ENCODE measurements at places on chromosomes 1 and 21.
A peak's percentile ranks its signal among the peaks of the same experiment; 100 is the strongest.

DNA sequence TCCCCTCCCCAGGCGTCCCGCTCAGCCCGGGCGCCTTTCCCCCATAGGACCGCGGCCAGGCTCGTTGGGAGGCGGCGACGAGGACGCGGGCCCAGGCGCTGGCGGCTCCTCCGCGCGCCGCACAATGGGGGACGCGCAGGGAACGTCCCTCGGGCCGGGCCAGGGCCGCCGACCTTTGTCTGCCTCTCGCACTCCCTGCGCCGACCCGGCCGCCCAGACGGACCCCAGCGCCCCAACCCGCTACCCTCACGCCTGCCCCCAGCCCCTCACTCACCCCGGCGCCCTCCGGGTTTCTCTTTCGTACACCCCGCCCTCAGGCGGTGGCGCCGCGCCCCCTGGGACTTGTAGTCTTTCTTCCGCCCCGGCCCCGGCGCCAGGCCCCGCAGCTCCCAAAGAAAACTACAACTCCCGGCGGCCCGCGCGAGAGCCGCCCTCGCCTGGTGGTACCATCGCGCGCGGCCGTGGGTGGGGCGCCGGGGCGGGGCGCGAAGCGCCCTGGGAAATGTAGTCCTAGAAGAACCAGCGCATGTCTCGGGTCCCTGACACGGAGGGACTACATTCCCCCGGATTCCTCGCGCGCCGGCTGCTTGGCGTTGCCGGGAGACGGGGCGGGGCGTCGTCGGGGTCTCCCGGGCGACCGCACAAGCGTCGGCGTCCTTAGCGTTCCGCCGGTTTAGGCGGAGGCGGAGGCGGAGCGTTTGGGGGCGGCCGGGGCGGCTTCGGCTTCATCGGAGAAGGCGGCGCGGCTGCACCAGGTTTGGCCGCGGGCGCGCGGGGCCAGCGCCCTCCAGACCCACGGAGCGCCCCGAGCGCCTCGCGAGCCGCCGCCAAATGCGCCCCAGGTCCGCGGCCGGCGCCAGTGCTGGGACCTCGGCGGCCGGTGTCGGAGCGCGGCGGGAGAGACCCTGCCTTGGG is at the start of gene C1orf159:
Gene C1orf159 (minus strand): TSS at position 304 of the 915 bp plus-strand sequence. CDS start 24,546 bp downstream, outside the sequence.
- peak; percentile 98 for DNase-seq

- peak; percentile 78 for DNase-seq
These were observed 3.1 kb upstream of the BLACAT1 start for GRCh38 chr1:205458777-205459566.

GRCh38 chr1:17239420-17239819 is 9.5 kb upstream of the PADI3 start:
- DNase-seq = peak; percentile 98

GRCh38 chr1:232529747-232530146 is 100.2 kb downstream of the SIPA1L2 start:
- DNase-seq = peak; percentile 27

GRCh38 chr1:205262731-205263171 is 35.0 kb downstream of the TMCC2 start:
- peak; percentile 52 for DNase-seq

- DNase-seq = no peak
These were observed 1089.8 kb upstream of the NCAM2 start for GRCh38 chr21:19908390-19908789.

- DNase-seq = no peak
These were observed 843.2 kb downstream of the AMY1C start for GRCh38 chr1:104592926-104593325.

DNA sequence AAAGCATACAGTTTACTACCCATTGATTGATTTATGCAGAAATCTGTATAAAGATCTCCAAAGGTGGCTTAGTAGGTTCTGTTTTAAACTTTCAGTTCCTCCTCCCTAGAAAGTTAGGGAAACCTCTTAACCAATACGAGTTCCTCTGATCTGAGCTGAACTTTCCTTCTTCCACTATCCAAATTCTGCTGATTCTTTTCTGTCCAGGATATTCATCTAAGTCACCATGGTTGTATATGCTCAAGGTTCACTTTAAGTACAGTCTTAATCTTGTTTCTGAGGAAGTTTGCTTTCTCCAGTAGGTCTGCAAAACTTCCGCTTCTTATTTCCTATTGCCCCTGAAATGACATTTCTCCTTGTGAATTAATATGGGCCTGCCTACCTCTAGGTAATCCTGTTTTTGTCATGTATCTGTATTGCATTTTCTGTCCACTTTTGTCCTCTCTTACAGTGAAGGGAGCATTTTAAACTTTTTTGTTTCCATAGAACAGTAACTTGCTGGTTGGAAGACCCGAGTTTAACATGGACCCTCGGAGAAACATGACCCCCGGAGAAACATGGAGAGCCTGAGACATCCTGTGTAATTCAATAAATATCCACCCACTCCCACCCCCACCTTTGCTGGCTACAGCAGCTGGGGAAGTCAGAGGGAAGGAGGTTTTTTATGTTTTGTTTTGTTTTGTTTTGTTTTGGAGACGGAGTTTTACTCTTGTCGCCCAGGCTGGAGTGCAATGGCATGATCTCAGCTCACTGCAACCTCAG is 16.7 kb upstream of the TUT4 start:
- peak; percentile 13 for DNase-seq

GRCh38 chr1:178282949-178283367 is 189.1 kb downstream of the RASAL2 start:
- peak; percentile 92 for DNase-seq

GRCh38 chr1:1554926-1555915 is 14.8 kb upstream of the TMEM240 start:
- DNase-seq = peak; percentile 91

GRCh38 chr1:210412240-210412639 is 83.5 kb downstream of the HHAT start:
- no peak for DNase-seq

- DNase-seq = no peak
These were observed 200.9 kb downstream of the LTN1 start for GRCh38 chr21:28791595-28792282.

- no peak for DNase-seq
These were observed 98.3 kb upstream of the FMN2 start for GRCh38 chr1:239993366-239993765.

GRCh38 chr1:41617336-41617735 is 132.9 kb upstream of the EDN2 start:
- DNase-seq = no peak

- peak; percentile 30 for DNase-seq
These were observed 7.2 kb downstream of the PRDM2 start for GRCh38 chr1:13707164-13707563.

GRCh38 chr1:214282630-214283242 is 1.8 kb downstream of the SMYD2 start:
- no peak for DNase-seq

DNA sequence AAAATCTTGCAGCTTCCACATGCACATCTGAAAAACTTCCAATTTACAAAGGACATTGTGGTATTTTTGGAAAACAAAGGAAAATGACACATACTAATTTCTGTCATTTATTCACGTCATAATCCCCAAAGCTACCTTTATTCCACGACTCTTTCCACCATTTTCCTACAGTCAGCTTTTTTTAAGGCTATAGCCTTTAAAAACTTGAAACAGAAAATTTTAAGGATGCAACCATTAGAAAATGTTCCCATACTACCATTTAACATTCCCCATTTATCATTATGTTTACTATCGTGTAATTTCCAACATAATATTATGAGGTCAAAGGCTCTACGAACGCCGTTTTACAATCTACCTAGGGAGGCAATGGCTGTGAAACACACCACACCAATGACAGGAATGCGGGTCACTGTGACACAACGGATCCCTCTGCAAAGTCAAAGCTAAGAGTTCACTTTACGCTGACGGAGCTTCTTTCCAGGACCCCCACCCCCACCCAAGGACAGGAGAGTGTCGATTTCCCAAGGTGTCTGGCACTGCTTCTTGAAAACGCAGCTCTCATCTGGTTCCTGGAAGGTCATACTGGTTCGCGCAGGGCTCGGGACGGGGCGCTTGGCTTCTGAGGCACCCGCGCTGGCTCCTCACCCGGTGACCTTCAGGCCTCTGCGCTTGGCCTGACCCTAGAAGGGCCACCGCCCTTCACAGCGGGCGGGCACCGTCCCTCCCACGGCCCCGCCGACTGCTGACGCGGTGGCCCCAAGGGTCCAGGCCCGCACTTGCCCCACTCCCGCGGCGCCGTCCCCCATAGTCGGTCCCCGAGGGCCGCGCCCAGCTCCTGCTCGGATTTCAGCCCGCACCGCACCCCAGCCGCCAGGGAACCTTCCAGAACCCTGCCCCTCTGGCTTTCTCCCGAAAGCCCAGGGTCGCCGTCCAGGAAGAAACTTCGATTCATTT is 50.5 kb upstream of the ATF3 start:
- DNase-seq = peak; percentile 44

DNA sequence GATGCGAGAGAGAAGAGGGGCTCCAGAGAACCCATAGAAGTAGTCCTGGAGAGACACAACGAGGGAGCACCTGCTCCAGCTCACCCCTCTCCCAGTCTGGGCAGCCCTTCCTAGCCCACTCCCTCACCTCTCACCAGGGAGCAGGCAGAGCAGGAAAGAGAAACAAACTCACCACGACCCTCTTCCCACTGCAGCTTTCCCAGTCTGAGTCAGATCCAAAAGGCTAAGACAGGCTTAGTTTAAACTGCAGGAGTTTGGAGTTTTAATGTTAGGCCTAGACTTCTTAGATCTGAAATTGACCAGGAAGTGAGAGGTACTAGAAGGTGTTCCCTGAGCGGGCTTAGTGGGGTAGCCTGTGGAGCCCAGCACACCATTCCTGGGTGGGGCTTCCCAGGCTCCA is 29.6 kb downstream of the SLC1A7 start:
- no peak for DNase-seq

- peak; percentile 91 for DNase-seq
These were observed 59.2 kb downstream of the ABCA4 start for GRCh38 chr1:94061513-94062443.

DNA sequence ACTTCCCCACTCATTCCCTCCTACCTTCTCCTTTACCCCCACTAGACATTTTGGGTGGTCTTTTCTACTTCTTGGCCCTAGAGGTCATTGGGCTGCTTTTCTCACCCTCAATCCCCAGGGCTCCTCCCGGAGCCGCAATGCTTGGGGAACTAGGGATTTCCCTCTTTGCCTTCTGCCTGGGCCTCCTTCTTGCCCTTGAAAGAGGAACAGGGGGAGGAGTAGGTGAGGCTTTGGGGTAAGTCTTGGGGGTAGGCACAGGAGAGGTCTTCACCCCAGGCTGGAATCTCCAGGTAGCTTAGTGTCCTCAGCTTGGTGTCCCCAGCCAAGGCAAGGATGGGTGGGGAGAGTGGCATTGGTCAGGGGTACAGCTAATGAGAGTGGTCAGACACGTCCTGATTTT is 56.2 kb upstream of the EPS8L3 start:
- DNase-seq = no peak

- peak; percentile 41 for DNase-seq
These were observed 8.2 kb upstream of the MYOM3 start for GRCh38 chr1:24119859-24120756.

GRCh38 chr1:3068564-3069431 is at the start of gene PRDM16:
PRDM16 (plus strand) TSS chr1:3069203; CDS start chr1:3069260, 57 bp downstream.
- peak; percentile 39 for DNase-seq

GRCh38 chr1:78122389-78122788 is 76.6 kb downstream of the GIPC2 start:
- no peak for DNase-seq
